ENCODE measurements at places on chromosomes 1 and 21.

DNA sequence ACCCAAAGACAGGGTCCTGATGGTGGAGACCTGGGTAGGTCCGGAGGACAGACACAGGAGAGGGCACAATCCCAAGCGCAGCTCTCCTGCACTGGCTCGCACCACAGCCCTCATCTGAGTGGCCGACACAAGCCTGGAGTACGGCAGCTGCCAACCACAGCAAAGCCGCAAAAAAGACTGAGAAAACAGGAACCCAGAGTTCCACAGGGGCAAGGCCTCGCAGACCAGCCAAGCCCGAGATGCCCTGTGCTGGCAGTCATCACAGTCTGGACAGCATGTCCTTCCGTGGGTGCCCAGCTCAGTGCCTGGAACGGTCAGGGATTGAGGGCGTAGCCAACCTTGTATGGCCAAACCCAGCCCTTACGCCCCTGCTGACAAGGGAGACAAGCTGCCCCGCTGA, 11.4 kb downstream of the ZBTB48 start:
- no peak for DNase-seq

DNA sequence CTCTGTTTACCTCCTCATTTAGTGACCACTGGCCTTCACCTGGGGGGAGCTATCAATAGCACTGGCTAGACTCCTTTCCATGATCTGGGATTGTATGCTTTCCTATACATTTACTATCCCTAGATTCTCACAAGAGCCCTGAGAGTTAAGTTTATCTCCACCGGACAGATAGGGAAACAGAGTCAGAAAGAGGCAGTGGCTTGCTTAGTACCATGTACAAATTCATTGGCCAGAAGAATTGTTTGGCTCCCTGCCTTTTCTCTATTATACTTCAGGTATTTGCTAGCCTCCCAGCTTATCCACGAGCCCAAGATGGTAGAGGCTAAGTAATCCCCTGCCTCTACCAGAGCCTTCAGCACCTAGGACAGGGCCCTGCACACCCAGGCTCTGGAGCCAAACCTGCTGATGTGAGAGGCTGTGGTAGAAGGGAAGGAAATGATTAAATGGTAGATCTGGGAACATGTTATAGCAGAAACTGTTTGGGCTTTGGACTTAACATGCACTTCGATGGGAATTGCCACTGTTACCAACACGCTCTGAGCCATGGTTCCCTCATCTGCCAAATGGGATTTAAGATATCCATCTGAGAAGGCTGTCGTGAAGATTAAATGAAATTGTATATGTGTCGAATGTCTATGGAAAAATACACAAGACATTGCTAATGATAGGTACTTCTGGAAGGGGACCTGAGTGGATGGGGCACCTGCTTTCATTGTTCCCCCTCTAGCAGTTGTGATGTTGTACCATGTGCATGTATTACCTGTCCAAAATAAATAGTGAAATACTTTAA, 3.1 kb upstream of the BLACAT1 start:
- DNase-seq, result no peak

DNA sequence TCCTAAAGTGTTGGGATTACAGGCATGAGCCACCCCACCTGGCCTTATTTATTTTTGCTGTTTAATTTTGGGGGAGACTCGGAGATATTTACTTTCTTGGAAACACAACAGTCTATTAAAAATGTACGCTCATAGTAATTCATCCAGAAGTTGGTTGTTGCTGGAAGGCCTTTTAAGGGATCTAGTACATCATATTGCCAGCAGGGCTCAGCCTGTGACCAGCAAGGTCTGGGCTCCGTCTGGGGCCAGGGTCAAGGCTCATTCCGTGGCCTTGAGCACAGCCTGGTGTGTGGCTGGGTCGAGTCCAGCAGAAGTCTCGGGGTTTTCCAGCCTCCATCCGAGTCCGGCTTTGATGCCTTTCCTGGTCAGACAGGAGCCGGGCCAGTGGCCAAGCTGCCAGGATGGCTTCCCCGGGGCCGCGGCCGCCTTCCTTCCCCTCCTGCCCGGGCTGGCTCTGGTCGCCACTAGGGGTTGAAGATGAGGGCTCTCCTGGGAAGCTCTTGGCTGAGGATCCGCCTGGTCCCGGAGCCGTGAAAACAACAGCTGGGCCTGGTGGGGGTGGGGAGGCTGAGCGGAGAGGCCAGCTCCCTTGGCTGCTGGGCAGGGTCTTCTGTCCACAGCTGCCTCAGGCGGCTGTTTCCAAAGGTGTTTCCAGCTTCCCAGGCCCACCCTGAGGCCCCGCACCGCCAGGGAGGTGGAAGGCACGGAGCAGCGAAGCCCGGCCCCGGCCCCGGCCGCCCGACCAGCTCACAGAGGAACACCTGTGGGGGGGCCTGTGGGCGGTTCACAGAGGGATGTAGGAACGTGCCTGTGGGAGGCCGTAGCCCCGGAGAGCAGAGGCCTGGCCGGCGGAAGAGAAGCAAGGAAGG, 5.1 kb upstream of the VWA1 start:
- DNase-seq, result no peak

- no peak for DNase-seq
Observed at GRCh38 chr1:81369833-81370232, 430.9 kb upstream of the ADGRL2 start.

DNA sequence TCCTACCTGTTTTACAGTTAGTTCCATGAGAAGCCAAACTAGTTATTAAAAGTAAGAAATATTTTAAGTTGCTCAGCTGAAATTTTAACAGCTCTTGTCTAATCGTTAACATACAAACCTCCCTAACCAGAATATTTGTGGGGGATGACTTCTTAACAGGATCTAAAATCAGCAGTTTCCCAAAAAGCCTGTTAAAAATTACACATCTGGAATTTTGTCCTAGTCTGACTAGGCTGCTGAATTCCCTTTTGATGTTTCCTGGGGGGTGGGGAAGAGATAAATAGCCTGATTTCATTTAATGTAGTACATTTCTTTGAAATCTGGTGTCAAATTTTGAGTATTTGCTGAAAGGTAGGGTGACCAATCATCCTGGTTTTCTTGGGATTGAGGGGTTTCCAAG, 78.8 kb upstream of the ARHGAP29 start:
- DNase-seq, result no peak

- no peak for DNase-seq
Observed at GRCh38 chr1:119340861-119341261, 27.7 kb upstream of the HAO2 start.

GRCh38 chr1:2593251-2593878, 6.8 kb downstream of the PRXL2B start:
- no peak for DNase-seq

GRCh38 chr1:32858791-32859190, 11.9 kb downstream of the FNDC5 start:
- no peak for DNase-seq

DNA sequence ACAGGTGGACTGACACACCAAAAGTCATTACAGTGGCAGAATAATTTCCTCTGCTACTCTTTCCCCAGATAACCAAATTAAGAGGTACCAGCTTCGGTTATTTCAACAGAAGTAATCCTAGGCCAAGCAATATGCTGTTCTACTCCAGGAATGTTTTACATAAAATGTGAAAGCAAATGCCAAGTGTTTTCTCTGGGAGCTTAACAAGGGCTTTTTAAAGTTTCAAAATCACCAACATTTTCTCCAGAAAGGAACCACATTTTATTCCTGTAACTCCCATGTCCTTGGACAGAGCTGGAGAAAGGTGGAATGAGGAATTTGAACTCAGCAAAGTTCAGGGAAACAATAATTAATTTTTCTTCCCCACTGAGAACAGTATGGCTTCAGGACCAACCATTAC, 27.2 kb downstream of the CNN3 start:
- DNase-seq, result no peak

GRCh38 chr1:168824418-168825065, 95.5 kb upstream of the DPT start:
- no peak for DNase-seq

- peak; percentile 82 for DNase-seq
Observed at GRCh38 chr1:145858238-145858900, 512 bp downstream of the PIAS3 start.

DNA sequence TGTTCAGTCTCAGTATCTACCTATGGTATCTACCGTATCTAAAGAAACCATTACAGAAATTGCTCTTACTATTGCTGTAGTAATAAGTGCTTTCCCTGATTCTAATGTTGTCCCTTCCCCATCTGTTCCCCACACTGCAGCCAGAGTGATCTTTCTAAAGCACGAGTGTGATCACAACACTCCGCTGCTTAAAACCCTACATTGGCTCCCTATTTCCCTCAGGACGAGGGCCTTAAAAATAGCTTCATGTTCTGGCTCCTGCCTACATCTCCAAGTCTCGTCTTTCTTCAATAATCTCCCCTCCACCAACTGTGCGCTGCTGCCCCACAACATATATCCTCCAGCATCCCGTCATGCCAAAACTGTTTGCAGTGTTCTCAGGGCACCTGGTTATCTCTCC, 150.6 kb downstream of the SDCCAG8 start:
- no peak for DNase-seq

GRCh38 chr1:162639718-162640117, 7.5 kb downstream of the DDR2 start:
- no peak for DNase-seq

- DNase-seq, result no peak
Observed at GRCh38 chr1:150554086-150554452, 4.9 kb downstream of the ADAMTSL4 start.

GRCh38 chr1:79079770-79080169, 73.2 kb upstream of the ADGRL4 start:
- no peak for DNase-seq

DNA sequence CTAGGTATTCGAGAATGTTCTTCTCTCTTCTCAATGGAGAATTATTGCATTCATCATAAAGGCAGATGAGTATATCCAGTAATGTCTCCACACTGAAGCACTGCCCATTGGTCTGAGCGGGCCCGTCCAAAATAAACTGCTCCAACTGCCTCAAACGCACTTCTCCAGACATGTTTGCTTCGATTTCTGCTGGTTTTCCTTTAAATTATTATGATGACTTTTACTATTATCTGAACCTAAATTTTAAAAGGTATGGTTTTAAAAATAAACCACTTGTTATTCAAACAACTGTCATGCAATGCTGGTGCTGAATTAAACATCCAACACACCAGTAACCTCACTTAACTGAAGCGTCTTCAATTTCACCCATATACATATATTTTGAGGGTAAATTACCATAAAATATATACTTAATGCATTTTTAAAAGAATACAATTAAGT, 1.3 kb downstream of the CDC42BPA start:
- DNase-seq, result no peak

GRCh38 chr1:1432951-1433803, 2.3 kb upstream of the VWA1 start:
- no peak for DNase-seq

DNA sequence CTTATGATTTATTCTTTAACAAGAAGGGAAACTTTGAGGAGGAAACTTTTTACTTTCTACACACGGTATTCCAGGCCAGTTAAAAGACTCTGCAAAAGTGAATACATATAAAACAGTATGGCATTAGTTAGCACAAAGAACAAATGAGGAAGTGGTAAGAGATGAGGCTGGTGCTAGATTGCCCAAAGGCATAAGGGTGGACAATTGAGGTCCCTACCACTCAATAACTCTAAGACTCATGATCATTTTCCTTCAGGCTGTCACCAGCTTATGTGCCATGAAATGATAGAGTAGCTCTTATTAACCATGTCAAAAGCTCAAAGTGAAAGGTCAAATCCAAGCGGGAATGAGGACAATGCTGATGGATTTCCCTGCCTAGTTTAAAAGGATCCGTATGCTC, 124.5 kb downstream of the TBX15 start:
- no peak for DNase-seq

GRCh38 chr1:38576241-38576640, 283.3 kb downstream of the RRAGC start:
- DNase-seq, result no peak

GRCh38 chr1:209706622-209707021, 2.0 kb downstream of the HSD11B1 start:
- no peak for DNase-seq

- no peak for DNase-seq
Observed at GRCh38 chr1:151147665-151148064, 1.2 kb upstream of the SEMA6C start.

DNA sequence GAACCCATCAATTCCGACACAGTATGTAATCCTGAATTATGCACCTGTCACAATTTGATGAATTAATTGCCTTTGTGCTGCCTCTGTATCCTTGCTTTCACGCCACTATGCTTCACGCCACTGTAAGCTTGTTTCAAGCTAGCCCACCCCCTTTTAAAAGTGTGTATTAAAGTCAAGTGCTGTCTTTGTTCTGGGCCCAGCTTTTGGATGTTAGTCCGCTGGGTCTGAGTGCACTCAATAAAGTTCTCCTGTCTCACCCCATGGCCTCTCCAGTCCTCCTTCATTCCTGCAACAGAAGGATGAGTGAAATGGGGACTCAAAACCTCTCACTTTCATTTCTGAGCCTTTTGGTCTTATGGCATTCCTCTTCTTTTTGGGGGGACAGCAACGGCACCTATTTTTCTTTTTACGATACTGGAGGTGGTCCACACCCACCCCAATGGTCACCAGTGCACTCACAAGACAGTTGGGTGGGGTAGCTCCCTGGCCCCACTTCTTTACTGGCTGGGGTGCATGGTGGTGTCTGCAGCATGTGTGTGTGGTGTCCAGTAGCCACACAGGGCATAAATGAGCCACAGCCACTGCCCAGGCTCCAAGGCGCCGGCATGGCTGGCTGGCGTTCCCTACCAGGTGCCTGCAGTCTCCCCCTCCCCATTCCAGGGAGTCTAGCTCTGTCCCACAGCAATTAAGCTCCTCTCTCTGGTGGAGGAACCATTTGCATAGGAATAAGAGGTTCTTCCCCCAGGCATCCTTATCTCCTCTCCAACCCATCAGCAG, 1.8 kb downstream of the THEM4 start:
- DNase-seq, result no peak

- no peak for DNase-seq
Observed at GRCh38 chr1:109787845-109788601, 24.3 kb upstream of the EPS8L3 start.

DNA sequence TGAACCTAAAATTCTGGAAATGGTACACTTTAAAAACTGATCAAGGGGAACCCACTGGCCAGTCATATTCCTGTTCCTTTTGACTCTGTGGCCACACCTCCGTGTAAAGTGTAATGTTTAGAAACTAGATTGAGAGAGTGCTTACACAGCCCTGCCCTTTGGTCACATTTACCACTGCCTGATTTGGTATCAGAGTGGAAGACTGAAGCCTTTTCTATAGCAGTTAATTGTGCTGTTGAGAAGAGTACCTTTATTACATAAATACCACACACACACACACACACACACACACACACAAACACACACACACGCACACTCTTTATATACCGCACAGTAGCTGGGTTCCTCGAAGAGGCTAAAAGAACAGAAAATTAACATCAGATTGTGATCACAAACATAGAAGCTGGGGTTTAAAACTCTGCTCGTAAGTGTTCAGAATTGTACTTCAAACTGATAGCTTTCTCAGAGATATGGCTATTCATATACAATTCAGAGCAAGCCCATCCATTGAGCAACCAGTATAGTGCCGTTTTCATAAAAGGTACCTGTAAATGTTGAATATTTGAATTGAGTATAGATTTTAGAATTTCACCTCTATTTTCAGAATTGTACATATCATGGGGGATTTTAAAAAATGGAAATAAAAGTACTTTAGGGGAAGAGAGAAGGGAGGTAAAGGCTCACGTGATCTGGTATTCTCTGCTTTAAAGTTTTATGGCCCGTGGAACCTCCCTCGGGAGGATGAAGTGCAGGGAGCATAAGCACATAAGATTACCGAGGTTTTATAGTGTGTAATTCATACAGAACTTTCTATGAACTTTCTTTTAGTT, 37.5 kb downstream of the CAMTA1 start:
- DNase-seq, result no peak

Data from CD4-positive, alpha-beta T cell treated with Interleukin-6 for 4 hours (primary cell).